Activated gamma-delta T cell treated with Interleukin-2 at 50 U/mL for 16 hours (primary cell): ENCODE measurements at places on chromosomes 5 and 9.

- no peak for DNase-seq
These were observed 17.6 kb upstream of the CDK7 start for GRCh38 chr5:69217151-69217511.

DNA sequence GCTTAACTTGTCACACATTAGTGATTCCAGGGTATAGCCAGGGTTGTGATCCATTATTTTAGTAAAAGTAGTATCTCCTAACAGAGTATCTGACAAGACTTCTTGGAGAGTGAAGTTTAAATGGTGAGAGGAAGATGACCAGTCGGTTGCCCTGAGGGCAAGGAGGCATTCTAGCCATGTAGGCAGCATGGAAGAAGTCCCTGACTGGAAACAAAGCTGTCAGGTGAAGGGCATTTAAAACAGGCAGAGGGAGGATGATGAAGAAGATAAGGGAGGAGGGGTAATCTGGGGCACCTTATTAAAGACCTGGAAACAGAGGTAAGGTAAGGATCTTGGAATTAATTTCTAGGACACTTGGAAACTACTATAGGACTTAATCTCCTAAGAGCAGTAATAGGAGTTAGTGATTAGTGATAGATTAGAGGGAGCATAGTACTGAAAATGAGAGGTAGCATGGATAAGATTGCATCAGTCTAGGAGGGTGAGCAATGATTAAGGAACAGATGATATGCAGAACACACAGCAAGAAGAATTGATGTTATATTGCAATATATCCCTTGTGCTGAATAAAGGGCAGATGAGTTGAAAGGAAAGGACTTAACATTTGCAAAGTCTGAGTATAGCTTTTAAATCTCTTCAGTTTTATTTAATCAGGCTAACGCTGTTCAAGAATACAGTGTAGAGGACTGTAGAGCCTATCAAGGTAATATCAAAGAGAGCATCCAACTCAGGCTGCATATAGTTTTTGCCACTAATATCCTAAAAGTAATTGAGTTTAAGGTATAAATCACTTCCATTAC is 9.6 kb downstream of the KIF2A start:
- no peak for DNase-seq

DNA sequence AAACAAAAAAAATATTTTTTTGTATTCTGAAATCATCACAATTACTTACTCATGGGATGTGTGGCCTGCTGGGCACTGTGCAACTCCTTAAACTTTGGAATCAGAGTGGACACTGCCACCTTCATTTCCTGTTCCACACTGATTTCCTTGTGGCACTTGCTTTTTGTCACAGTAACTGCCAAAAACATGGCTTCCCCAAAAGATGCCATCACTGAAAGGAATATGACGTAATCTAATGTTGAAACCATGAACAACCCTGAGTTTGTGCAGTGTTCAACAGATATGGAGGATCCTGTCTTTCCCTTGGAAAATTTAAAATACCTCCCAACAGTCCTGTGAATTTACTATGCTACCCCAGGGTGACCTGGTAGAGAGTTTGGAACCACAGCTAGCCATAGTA is 12.6 kb upstream of the IL12B start:
- DNase-seq, result no peak

DNA sequence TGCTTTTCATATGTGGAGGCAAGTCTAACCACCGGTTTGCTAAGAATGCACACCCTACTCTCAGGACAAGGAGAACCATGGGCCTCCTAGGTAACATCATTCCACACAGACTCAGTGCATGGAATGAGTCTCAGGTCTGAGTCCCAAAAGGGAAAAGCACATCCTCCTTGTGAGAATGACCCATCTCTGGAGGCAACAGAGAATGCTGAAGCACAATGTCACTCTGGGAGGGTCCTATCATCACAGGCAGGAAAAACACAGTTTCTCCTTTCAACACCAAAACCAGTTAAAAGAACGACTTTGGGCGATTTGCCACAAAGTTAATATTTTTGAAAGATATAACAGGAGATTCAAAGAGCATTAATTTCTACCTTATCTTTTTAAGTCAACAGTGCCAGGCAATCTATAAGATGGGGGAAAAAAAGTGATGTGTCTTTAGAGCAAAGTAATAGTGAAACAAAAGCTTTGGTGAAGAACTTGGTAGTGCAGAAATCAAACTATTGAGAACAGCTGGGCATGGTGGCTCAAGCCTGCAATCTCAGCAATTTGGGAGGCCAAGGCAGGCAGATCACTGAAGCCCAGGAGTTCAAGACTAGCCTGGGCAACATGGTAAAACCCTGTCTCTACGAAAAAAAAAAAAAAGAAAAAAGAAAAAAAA is 97.3 kb downstream of the OXCT1 start:
- DNase-seq, result no peak

DNA sequence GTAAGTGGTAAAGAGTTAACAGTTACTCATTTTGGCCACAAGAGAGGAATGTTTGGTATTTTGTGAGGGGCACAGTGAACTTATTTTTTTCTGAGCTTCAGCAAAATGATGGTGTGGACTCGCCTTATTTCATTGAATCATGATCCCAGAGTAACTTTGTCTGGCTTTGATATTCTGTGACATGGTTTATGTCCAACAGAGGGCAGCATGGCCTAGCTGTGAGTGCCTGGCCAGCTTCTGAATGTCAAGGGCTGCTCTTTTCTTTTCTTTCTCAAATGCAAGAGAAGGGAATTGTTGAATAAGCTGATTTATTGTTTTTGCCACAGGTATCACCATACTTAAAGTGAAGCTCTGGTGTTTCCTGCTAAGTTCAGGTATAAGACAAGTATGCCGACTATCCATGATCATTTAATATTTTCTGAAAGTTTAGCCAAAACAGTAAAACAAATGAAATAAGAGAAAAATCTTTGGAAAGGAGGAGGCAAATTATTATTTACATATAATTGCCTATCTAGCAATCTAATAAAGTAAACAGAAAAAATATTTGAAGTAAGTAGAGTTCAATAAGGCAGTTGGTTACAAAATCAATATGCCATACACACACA is 31.7 kb downstream of the MRPL22 start:
- no peak for DNase-seq

- DNase-seq, result no peak
These were observed 622.1 kb downstream of the PSAT1 start for GRCh38 chr9:78918976-78919375.

DNA sequence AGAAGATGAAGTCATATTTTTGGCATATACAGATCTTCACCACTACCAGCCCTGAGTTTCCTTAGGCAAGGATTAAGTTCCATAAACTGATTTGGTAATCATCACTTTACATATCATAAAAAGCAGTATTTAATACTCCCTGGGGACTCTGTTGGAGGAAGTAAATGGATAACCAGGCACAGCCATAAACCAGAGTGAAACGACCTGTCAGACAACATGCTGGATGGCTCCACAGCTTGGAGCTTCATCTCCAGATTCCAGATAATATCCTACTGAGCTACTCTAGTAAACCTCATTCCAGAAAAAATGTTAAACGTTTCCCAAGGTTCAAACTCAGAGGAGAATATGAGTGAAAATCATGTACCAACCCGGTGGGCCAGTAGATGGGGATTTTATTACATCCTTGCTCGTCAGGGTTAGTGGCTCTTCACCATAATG is 109.2 kb downstream of the BASP1 start:
- DNase-seq, result no peak

DNA sequence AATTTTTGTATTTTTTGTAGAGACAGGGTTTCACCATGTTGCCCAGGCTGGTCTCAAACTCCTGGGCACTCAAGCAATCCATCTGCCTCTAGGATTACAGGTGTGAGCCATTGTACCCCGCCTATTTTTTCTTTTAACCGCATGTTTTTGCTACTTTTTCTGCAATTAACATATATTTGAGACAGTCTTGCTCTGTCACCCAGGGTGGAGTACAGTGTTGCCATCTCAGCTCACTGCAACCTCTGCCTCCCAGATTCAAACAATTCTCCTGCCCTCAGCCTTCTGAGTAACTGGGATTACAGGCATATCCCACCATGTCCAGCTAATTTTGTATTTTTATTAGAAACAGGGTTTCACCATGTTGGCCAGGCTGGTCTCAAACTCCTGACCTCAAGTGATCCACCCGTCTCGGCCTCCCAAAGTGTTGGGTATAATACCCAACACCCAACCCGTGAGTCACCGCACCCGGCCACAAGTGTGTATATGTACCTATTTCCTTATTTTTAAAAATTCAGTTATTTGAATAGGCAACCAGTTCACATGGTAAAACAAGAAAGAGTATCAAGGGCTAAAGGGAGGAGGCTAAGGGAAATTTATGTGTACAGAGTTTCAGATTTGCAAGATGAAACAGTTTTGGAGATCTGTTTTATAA is 13.3 kb downstream of the PHAX start:
- DNase-seq, result no peak
